Right cardiac atrium (tissue), 5 donors: ENCODE measurements at places on chromosomes 1 and 21.

DNA sequence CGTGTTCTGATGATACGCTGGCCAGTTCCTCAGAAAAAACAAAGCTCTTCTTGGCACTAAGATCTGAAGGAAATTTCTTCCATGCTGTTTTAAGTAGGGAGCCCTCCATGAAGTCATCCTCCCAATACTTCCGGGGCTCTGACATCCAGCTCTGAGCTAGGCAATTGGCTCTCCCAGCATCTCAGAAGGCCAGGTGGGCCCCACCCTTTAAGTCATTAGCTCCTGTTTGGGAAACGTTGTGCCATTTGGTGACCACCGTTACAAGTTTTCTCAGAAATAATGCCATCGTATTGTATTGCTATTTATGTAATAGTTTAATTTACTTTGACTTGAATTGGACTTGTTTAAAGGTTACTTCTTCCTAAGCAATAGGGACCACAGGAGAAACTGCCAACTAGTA, 130.3 kb upstream of the EDN2 start:
- no peak for DNase-seq

GRCh38 chr1:238336531-238336930, 445.8 kb upstream of the ZP4 start:
- DNase-seq = no peak

- no peak for DNase-seq
Measured at GRCh38 chr1:230170153-230170547, 103.1 kb downstream of the GALNT2 start.

- DNase-seq = no peak
Measured at GRCh38 chr1:48251821-48252220, 29.3 kb downstream of the SLC5A9 start.

GRCh38 chr21:45328198-45329091, 40.8 kb upstream of the POFUT2 start:
- DNase-seq = peak; percentile 16

- DNase-seq = no peak
Measured at GRCh38 chr1:234001817-234002216, 97.3 kb downstream of the SLC35F3 start.

DNA sequence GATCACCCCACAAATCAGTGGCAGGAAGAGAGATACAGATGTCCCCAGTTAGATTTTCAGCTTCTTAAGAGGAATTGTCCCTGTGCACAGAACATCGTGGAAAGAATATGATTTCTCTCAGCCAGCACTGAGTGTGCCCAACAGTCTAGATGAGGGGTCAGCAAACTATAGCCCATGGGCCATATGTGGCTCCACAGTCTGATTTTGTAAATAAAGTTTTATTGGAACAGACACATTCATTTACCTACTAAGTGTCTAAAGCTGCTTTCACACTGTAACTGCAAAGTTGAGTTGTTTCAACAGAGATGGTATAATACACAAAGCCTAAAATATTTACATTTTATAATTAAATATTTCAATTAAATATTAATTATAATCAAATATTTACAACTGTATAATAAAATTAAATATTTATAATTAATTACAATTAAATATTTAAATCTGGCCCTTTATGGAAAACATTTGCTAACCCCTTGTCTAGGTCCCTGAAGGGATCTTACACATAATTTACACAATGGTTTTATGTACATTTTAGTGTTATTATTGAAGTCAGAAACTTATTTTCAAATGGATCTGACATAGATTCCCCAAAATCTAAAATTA, 407.6 kb downstream of the PTPRU start:
- no peak for DNase-seq

GRCh38 chr1:215957663-215958062, 390.6 kb downstream of the KCTD3 start:
- no peak for DNase-seq

DNA sequence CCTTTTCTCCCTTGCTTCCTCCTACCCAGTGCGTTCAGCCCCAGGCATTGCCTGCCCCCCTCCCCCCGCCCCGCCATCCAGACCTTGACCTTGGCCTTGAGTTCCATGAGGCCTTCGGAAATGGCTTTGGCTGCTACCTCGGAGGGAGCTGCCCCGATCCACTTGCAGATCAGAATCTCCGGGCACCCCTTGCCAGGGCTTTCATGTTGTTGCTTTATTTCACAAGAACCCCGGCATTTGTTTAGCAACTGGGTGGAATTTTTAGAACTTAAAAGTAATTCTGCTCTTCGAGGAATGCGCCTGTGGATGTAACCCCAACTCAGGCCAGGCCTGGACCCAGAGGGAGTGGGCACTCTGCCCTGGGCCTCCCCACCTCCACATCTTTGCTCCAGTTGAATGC, 154.1 kb upstream of the TMEM51 start:
- DNase-seq = no peak

DNA sequence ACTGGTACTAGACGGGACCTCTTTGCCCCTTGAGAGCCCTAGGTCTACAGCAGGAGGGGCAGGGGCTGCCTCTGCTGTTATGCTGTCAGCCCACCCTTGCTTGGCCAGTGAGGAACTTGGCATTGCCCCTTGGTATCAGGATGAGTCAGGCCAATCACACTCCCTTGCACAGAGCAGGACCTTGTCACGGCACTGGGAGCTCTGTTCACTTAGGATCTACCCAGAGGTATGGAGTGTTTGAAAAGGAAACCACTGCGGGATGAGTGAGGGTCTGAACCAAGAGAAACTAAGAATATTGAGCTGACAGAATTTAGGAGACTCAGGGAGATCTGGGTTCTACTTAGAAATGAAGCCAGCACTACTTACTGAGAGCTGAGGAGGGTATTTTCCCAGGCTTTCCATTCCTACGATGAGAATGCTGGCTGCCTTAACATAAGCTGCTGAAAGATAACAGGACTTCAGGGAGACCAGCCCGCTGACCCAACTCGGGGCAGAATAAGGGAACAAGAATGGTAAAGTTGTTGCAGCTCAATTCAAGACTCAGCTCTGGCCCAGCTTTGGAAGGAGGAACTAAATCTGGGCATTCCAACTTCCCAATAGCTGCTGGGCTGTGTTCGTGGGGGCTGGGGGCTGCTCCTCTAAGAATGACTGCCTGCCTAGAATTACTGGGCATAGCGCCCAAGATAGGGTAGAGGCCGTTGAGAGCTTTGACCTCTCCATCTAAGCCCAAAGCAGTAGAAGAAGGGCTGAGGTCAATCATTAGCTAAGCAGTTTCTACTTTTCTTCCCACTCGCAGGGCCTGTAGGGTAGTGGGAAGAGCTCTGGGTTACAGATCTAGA, 1.5 kb downstream of the FABP3 start:
- DNase-seq = no peak

DNA sequence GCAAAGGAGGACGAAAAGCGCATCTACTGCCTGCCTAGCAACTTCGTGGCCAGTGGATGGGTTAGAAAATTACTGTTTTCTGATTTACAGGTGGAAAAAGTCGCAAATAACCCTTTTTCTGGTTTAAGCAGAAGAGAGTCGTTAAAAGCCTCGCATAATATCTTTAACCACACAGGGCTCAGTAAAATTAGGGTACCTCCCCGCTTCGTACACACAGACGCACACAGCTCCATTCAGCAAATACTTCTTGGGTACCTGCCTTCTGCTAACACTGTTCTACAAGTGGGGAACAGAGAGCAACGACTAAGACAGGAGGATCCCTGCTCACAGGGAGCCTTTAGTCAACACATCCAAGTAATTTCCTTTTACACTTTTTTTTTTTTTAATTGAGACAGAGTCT, 704 bp downstream of the ALG6 start:
- DNase-seq = no peak

- DNase-seq = no peak
Measured at GRCh38 chr1:218294546-218294945, 9.5 kb downstream of the RRP15 start.

GRCh38 chr1:80375662-80376061, 1369.1 kb upstream of the ADGRL4 start:
- DNase-seq = no peak

GRCh38 chr1:5691795-5692509, 300.3 kb downstream of the NPHP4 start:
- no peak for DNase-seq

DNA sequence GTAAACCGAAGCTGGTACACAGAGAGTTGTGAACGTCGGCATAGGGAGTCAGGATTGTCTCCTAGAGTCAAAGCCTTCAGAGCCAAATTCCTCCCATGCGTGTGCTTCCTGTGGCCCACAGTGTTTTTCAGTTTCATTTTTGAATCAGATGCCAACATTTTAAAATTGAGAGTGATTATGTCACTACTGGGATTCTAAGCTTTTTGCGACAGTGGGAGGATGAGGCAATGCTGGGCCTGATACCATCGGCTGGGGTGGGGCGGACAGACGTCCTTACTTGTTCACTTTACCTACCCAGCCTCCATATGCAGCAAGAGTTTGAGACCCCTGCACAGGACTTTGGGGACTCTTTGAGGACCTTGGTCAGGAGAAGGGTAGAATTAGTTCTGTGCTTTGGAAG, 1.3 kb upstream of the KLHDC7A start:
- no peak for DNase-seq

DNA sequence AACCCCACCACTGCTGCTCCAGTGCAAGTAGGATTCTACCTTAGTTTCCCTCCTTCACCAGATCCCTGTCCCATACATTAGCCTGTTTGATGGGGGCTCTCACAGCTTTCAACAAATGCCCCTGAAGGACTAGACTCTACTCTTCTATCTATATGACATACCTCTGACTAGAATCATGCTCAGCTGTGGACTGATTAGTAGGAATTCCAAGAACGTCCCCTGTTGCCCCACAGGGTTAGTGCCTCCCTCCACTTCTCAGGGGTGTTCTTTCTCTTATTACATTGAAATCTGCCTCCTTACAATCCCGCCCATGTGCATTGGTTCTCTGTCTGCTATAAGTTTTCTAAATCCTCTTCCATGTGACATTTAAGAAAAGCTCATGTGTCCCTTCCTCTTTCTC, 375.9 kb upstream of the DUSP10 start:
- DNase-seq = no peak

GRCh38 chr1:220787069-220787619, 431 bp downstream of the MTARC1 start:
- DNase-seq = no peak

DNA sequence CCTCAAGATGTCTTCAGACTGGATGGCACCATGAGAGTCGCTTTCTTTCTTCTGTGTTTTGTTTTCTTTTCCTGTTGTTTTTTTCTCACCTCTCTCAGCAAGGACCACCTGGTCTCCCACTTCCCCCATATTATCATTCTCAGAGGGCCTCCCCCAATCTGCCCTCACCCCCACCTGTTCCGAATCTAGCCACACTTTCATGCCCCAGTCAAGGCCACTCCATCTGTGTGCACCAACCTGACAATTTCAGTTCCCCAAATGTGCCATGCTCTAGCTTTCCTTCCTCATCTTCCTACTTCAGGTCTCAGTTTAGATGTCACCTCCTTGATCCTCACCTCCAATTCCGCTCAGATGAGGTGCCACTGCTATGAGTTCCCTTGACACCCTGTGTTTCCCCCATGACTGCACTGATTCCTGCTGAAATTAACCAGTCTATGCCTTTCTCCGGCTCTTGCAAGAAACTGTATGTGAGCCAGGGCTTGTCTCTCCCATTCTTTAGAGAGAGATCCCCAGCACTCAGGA, 146.2 kb downstream of the PLPP3 start:
- DNase-seq = no peak

- no peak for DNase-seq
Measured at GRCh38 chr21:44449473-44450363, 5.6 kb upstream of the LRRC3 start.

- no peak for DNase-seq
Measured at GRCh38 chr1:151871284-151872030, 17.9 kb upstream of the THEM5 start.

DNA sequence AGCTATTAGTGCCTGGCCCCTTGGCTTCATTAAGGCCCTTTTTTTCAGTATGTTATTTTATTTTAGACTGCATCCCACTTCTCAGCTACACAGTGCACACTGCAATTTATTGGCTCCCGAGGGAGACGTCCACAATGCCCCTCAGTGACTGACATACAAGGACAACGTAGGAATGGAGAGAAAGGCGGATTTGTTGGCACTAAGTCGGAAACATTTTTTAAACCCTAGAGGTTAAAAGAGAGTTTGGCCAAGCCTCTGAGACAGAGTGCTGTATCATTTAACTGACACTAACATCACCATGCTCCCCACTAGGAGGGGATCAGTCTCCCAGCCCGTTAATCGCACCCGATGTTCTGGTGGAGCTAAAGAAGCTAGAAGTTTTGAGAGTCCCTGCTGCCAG, 45.7 kb upstream of the FOXD3 start:
- DNase-seq = no peak

DNA sequence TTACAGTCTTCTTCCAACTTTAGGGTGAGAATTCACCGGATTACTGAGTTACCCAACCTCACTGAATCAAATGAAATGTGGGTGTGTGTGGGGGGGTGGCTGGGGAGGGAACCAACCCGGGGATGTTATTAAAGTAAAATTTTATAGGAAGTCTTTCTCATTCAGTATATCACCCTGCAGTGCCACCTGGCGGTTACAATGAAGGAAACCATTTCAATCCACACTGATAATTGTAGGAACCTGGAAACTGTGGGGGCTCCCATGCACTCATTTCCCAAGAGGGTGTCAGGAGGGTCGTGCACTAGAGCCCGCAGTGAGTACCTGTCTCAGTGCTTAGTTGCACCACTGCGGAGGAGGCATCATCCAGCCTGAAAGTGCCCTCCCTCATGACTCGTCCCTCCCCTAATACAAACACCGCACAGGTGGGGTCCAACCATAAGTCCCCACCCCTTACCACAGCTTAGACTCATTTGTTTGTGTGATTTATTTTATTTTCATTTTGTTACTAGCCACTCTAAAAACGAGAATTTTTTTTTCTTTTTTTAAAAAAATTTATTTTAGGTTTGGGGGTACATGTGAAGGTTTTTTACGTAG, 29.1 kb upstream of the IGSF5 start:
- no peak for DNase-seq

DNA sequence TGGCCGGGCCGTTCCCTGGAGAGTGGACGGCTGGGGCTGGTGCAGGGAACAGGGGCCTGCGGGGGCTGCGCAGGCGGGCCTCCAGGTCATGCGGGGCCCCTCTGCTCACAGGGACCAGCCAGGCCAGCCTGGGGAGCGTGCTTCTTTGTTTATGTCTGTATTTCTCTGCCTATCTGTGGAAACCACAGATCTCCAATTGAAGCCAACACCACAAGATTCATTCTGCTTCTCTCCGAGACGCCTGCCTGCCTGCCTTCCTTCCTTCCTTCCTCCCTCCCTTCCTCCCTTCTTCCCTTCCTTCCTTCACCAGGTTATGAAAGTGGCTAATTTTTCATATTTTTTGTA, 39.9 kb upstream of the HMGN1 start:
- no peak for DNase-seq

DNA sequence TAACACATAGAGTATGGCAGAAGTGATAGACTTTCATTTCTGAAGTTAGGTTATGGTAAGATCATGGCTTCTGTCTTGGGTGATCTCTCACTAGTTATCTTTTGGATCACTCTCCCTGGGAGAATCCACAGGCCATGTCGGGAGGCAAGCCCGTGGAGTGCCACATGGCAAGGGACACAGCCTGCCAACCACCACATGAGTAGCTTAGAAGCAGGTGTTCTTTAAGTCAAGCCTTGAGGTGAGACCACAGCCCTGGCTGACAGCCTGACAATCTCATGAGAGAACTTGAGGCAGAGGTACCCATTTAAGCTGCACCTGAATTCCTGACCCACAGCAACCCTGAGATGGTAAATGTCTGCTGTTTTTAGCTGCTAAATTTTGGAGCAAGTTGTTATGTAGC, 130.4 kb downstream of the KCNN3 start:
- no peak for DNase-seq
